ENCODE measurements at places on chromosomes 7 and 10.
A peak's percentile ranks its signal among the peaks of the same experiment; 100 is the strongest.

GRCh38 chr7:74476626-74477025 lies 22.9 kb downstream of the GTF2IRD1 start:
- DNase-seq = no peak

DNA sequence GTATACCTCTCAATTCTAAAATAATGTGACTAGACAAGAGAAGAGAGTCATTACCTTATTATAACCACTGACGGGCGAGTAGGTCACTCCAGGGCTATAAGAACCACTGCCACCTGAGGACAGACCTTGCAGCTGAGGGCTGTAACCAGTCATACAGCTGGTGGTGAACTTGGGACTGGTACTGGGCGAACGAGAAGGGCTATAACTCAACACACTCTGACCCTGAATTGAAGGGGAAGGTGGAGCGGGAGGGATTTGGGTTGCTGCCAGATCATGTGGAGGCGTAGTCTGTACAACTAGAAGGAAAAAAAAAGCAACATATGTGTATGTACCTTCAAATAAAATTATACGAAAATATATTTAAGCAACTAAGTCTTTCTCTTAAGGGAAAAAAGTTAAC lies 3.4 kb downstream of the TMEM209 start:
- DNase-seq = no peak

DNA sequence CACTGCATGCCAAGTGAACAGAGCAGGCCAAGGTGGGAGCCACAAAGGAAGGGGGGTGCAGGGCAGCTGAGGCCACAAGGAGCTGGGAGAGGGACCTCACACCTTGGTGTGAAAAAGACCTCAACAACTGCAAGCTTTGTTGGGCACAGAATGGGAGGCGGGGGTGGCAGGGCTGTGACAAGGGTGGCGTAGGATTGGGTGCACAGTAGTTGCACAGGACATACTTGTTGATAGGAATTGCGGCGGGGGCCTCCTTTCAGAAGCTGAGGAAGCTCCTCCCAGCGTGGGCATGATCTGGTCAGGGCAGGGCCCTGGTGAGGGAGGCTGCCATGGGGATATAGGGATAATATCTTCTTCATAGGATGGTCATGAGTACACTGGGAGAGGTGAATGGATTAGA lies 25.8 kb downstream of the POLL start:
- DNase-seq = no peak

GRCh38 chr10:86512137-86512536 lies 9.5 kb downstream of the WAPL start:
- DNase-seq = no peak

- no peak for DNase-seq
Observed at GRCh38 chr7:158676906-158677305, 27.7 kb downstream of the NCAPG2 start.

GRCh38 chr10:122696687-122697086 lies 3.0 kb downstream of the C10orf120 start:
- no peak for DNase-seq

- DNase-seq = no peak
Observed at GRCh38 chr10:21528236-21529031, 3.0 kb upstream of the SKIDA1 start.

GRCh38 chr7:134071355-134072331 lies 55.5 kb upstream of the LRGUK start:
- no peak for DNase-seq

DNA sequence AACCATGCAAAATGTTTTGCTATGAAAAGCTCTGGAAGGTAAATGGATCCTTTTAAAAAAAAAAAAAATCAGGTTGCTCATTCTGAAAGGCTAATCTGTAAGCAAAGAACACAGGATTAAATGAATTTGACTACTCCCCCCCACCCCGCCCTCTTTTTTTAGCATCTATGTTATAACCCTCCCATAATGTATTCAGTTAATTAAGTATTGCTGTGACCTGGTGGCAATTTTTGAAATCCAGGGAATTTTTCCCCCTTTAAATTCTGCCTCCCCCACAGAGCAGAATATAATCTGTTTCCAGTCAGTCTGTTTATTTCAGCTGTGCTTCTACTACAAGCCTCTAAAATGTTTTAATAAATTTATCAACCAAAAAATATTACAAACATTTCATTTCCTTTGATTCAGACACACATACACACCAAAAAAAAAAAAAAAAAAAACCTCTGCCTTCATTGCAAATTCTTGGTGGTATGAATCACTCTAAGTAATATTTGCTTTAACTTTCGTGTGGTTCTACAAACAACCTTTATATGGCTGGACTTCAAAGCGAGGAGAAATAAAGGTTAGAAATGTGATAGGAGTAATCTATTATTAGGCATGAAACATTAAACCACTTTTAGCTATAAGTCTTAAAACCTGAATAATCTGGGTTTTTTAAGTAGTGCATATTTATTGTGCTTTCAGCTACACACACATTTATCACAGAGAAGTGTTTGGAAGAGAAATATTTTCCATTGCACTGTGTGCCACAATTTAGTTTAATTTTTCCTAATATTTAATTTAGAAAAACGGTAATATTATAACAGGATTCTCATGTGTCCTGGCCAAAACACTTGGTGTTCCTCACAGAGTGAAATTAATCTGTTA lies 64.4 kb upstream of the ARID5B start:
- DNase-seq = no peak

DNA sequence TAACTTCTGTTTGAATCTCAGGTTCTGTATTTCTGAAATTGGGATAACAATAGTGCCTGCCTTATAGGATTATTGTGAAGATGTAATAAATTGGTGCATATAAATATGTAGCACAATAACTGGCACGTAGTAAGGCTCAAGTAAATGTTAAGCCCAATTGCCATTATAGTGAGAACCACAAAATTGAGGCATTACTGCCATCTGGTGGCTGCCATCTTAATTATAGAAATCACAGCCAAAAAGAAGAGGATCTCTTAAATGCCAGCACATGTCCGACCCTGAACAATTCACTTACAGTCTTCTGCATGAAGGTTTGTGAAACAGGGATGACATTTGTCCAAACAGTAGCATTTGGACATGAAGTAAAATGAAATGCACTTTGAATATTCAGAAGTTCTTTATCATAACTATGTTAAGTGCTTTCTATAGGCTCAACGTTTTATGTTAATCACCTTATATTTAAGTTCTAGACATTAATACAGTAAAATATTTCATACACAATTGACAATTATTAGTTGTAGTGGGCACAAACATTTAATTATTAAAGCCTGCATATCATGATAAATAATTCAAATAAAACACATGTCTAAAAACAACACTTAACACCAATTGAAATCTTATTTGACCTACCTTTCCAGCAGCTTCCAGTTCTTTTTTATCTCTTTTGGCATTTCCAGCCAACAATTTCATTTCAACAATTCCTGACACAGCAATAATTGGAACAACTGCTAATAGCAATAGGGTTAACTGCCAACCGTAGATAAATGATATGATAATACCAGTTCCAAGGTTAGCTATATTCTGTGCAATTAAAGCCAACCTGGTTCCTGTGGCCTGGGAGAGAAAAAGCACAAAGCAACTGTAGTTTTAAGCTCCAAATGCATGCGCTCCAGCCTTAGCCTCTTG lies 58.5 kb downstream of the ABCB4 start:
- peak; percentile 62 for DNase-seq
